WTC11 (cell line): ENCODE measurements at places on chromosomes 5 and 9.
A peak's percentile ranks its signal among the peaks of the same experiment; 100 is the strongest.

DNA sequence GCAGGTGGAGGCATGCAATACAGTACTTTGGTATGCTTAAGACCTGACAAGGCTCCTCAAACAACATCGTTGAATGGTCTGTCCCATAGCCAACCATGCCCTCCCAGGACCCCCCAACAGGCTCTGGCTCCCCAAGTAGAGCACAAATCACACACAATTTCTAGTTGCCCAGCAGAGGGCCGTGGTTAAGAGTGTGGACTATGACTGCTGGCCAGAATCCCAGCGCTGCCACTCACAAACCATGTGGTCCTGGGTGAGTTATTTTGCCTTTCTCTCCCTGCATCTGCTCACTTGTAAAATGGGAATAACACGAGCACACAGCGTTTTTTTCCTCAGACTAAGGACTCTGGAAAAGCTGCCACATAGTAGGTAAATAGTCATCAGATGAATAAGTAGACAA lies 6.5 kb downstream of the CKMT2 start:
- DNase-seq: no peak

- no peak for DNase-seq
These were observed 582.6 kb downstream of the CETN3 start for GRCh38 chr5:89826938-89827337.

- DNase-seq: no peak
These were observed 32.6 kb upstream of the PLAC8L1 start for GRCh38 chr5:146137967-146138403.

GRCh38 chr5:115394531-115394930 lies 98.1 kb upstream of the CCDC112 start:
- DNase-seq: no peak

DNA sequence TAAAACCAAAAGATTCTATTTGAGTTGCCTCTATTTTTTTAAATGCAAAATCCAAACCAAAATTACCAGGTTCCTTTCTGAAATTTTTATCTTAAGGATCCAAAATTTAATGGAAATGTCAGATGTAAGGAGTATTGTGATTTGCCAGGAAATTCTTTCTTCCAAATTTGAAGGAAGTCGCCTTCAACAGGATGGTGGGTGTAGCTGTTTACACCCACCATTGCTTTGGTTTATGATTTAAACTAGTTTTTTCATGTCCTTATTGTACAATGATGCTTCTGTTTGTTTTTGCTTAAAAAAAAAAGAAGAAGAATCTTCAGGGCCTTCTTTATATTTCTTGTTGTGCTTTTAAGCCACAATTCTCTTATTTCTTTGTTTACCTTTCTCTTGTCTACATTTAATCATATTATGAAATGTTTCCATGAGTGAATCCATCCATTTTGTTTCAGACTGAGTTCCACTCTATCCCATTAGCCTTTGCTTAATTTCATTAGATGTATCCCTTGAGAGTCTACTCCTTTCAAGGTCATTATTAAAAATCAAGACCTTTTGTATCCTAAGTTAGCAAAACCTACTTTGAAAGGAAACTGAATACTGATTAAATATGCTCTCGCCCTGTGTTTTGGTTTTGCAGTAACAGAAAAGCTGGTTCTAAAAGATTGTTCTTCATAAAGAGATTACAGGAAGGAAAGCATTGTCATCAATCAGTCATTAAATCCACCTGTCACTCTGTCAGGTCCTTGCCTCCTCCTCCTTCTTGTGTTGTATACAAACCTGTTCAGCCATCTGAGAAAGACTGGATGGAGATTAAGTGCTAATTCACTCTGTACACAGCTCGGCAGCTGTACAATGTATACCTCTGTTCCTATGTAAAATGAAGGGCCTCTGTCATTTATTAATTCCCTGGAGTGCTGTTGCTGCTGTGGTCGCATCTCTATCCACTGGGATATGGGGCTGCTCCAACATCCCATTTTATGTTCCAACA lies 45.5 kb upstream of the SLC2A8 start:
- DNase-seq: no peak

- DNase-seq: no peak
These were observed 54.6 kb upstream of the S1PR3 start for GRCh38 chr9:88936668-88937067.

- DNase-seq: no peak
These were observed 126.2 kb downstream of the BASP1 start for GRCh38 chr5:17343675-17344074.

- no peak for DNase-seq
These were observed 4.6 kb upstream of the DUSP1 start for GRCh38 chr5:172775326-172776234.

- no peak for DNase-seq
These were observed 21.0 kb downstream of the GLRX start for GRCh38 chr5:95801532-95801931.

DNA sequence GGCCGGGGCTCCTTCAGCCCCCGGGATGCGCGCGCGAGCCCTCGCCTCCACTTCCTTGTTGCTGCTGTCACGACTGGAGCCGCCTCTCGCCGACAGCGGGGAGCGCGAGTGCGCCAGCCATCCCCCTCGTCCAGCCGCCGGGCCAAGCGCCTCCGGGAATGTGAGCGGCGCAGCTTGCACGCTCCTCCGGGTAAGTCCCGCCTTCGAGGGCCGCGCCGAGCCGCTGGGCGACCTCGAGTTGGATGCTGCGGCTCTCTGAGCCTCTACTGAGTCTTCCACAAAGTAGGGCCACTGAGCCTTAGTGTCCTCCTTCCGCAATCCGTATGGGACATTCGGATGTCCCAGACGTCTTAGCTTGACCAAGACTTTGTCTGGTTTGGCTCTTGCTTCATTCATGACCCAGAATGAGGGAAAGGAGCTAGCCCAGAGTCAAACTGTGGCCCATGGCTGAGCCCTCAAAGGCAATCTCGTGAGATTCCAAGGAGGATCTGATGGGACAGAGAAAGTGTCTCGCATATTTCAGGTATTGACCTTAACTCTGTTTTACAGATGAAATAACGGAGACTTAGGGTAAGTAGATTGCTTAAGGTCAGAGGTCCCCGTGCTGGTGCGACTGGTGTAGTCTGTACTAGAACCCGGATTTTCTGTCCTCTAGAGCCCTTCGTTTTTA lies 586 bp downstream of the HMGXB3 start:
- peak; percentile 60 for DNase-seq

DNA sequence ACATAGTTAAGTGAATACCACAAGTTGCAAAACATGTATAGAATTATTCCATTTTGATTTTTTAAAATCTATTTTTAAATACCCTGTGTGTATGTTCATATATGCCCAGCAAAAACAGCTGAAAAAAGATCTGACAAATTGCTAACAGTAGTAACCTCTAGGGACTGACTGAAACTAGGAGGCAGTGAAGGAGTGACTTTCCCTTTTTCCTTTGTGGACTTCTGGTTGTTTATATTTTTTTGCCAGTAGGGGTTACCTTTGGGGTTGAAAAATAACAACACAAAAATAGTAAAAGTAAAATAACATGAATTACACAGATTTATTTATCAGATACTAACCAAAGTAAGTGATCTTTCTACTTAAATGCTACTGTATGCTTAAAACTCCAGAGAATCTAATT lies 2.9 kb downstream of the MEGF9 start:
- DNase-seq: no peak

GRCh38 chr9:87592554-87593358 lies 95.1 kb downstream of the DAPK1 start:
- DNase-seq: no peak

GRCh38 chr9:122039234-122039633 lies 53.9 kb downstream of the TTLL11 start:
- no peak for DNase-seq

DNA sequence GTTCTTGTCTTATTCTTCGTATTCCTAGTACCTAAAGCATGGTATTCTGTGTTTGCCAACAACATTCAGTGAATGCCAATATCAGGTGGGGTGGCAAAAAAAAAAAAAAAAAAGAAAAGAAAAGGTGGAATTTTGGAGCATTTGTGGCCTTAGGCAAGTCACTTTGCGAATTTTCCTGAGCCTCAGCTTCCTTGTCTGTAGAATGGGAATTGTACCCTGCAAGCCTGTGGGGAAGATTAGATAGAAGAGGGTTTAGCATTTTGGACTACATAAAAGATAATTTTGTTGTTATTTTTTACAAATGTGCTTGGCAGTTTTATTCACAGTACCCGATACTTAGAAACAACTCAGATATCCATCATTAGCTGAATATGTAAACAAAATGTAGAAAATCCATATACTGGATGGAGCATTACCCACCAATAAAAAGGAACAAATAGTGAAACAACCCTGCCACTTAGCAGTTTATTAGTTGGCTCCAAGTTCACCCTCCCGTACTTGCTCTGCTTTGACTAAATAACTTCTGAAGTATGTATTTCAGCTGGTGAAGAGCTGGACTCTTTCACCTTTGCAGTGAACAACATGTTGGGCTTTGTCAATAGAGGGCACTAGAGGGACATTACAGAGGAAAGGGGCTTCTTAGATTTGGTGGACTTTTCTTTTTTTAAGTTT lies 13.6 kb downstream of the UBE2D2 start:
- DNase-seq: no peak

- DNase-seq: no peak
These were observed 16.3 kb downstream of the PDGFRB start for GRCh38 chr5:150139334-150139733.

DNA sequence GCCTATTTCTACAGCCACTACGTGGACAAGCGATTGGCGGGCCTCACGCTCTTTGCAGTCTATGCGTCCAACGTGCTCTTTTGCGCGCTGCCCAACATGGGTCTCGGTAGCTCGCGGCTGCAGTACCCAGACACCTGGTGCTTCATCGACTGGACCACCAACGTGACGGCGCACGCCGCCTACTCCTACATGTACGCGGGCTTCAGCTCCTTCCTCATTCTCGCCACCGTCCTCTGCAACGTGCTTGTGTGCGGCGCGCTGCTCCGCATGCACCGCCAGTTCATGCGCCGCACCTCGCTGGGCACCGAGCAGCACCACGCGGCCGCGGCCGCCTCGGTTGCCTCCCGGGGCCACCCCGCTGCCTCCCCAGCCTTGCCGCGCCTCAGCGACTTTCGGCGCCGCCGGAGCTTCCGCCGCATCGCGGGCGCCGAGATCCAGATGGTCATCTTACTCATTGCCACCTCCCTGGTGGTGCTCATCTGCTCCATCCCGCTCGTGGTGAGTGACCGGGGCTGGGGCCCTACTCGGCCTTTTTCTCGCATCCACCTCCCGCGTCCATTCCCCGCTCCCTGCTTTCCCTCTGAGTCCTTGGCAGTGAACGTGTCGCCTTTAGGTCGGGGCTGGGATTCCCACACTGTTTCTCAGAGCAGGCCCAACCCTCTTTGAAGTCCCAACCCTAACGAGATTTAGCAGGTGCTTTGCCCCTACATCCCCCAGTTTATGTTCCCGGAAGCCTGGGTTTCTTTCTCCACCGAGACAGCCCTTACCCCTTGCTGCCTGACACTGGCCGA lies 1.8 kb downstream of the PTGER4 start:
- peak; percentile 45 for DNase-seq

DNA sequence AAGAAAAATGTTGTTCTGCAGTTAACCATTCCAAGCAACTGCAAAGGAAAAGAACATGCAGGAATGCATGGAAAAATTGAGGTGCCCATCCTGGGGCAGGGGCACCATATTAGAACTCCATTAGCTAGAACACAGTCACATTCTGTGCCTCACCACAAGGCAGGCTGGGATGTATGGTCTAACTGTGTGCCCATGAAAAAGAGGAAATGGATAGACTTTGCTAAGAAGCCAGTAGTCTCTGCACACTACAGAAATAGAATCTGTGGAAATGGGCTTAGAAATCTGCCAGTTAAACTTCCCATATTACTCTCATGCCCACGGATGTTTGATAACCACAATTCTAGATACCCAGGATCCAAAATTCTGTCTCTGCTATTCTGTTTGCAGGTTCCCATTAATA lies 423.8 kb upstream of the SMARCA2 start:
- DNase-seq: no peak

GRCh38 chr5:120818128-120818527 lies 354.0 kb downstream of the PRR16 start:
- peak; percentile 17 for DNase-seq

DNA sequence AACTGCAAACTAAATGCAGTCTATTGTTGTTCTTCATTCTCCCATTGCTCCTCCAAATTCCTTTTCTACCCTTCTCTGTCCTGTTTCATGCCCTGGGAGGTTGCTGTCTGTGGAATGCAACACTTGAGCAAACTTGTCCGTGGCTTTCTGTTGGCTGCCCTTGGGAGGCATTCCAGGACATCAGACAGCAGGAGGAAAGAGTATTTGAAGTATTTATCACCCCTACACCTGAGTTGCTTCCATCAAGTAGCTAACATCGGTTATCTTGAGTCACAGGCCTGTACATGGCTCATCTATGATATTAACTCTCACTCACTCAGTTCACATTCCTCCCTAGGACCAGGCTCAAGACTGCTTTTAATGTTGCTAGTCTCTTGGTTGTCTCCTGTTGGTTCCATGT lies 803.4 kb upstream of the CDH6 start:
- DNase-seq: no peak

DNA sequence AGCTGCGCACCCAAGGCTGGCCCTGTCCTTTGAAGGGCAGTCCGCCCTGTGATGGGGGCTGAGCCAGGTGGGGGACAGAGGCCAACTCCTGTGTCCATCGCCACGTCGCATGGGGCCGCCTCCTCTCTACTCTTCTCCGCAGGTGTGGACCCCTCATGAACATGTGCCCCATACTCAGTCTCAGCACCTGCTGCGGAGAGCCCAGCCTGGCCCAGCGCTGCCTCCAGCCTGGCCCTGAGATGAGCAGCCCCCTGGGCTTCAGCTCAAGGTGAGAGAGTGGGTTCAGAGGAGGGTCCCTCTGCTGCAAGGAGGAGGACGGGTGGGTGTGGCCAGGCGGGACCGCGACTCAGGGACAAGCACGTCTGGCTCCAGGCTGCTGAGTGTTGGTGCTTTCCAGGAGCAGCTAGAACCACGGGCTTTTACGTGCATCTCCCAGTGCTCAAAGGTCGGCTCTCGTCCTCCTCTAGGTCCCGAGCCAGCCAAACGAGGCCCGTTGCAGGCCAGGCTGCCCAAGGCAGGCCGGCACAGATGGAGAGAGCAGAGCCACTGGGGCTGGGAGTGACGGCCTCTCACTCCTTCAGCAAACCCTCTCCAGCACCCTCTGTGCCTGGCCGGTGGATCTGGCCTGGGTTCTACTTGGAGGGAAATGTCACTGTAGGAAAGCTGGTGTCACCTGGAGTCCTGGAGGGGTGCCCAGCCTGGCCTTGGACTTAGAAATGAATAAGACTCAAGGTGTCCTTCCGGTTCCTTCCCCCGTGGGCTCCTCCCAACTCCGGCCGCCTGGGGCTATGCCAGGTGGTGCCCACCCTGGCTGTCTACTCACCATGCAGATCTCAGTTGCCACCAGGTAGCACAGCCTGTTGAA lies 48.9 kb upstream of the RNF130 start:
- no peak for DNase-seq

- no peak for DNase-seq
These were observed 594.5 kb upstream of the ARRDC3 start for GRCh38 chr5:91977579-91977978.

DNA sequence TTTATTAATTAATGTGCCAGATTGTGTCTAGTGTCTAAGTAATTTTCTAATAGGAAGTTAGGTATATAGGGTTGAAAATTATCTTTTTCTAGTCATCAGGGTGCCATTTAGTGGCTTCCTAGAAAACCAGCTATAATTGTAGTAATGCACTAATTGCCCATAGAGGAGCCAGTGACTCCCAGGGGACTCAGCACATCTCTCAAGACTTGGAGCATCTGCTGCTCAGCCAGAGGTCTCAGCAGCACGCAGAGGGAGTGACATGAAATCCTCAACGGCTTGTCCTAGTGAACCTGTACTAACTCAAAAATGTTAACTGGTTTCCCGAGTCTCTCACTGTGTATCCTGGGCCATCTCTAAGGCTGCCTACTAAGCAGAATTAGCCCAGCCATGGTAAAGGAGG lies 78.2 kb upstream of the MAN2A1 start:
- DNase-seq: no peak
